ENCODE measurements at places on chromosomes 3 and 15. TPM values are rescaled to one million over a fixed set of nuclear protein-coding genes. Genes with fewer than 3 reads are reported as not detected.
A peak's percentile ranks its signal among the peaks of the same experiment; 100 is the strongest.

The CD276 gene
- polyA plus RNA-seq = 146 TPM

The TM6SF1 gene
- polyA plus RNA-seq = 1.8 TPM

The MKRN2OS gene
- polyA plus RNA-seq = 0.31 TPM

The TRPC1 gene
- polyA plus RNA-seq = 37.3 TPM

The ISLR gene
- polyA plus RNA-seq = 0.44 TPM

The CMTM6 gene
- 39.5 TPM for polyA plus RNA-seq

The CCR8 gene
- polyA plus RNA-seq = not detected

DNA sequence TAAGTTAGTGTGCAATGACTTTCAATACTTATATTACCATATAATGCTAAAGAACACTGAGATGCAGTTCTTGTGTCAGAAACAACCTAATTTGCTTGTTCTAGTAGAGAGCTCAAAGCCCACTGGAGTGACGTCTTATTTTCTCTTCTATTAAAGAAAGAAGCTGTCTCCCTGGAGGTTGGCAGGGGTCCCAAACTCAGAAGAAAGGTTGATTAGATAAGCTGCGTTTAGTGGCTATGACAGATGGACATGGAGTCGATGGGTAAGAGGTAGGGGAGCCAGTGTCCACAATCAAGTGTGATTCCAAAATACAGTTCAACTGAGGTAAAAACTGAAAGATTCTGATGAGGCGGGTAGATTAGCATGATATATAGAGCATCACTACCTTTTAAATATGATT, 363.6 kb downstream of the NLGN1 start:
- DNase-seq = peak; percentile 23

- DNase-seq = no peak
Measured at GRCh38 chr3:33061782-33062181, 35.2 kb downstream of the GLB1 start.

- DNase-seq = no peak
Measured at GRCh38 chr15:52103217-52104207, 9.1 kb downstream of the BCL2L10 start.

DNA sequence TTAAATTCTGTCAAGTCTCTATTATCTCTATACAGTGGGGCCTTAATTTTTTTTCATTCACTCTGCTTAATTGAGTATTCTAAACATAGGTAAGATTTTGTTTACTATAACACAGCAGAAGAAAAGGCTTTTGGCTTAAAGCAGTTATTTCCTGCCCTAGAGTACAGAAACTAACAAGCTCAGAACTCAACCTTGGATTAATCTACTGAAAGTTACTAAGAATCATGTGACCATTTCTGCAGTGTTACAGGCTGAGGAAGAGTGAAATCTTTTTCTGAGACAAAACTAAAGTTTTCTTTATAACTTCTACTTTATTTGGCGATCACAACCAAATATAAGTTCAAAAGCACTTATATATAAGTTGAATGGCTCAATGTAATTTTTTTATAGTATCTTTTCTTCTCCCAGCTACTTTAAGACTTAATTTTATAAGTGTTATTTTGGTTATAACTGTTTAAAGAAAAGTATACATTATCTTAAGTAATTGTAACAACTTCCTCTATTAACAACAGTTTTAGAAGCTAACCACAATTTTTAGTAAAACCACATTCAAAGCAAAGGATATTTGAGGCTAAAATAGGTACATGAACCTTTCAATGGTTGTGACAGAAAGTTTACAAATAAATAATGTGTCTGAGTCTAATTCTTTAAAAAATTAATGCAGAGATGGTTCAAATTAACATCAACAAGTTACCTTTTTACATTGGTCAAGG, 240.6 kb upstream of the NAALADL2 start:
- DNase-seq = no peak

DNA sequence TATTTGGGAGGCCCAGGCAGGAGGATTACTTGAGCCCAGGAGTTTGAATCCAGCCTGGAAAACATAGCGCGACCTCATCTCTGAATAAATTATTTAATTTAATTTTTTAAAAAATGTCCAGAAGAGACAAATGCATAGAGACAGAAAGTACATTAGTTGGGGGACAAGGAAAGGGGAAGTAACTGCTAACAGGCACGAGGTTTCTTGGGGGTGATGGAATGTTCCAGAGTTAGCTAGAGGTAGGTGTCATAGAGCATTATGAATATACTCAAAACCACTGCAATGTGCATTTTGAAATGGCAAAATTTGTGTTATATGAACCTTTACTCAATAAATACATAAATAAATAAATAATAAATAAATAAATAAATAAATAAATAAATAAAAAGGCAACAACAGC, 31.7 kb upstream of the CYP11A1 start:
- no peak for DNase-seq

GRCh38 chr15:65856821-65857455, 12.4 kb upstream of the RAB11A start:
- peak; percentile 65 for DNase-seq

DNA sequence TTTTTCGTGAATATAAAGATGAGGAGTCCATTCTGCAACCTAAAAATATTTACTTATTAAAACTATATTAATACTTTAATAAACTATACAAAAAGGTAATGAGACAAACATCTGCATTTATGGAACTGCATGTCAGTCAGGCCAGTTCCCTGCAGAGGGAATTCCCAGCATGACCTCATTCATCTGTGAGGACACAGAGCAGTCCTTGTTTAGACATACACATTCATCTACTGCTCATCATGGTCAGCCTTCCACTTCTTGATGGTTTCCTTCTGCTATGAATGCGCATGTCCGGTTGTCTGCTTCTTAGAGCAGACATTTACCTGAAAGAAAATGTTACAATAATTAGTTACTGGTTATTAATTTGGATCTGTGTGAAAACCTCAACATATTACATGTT, 3.3 kb upstream of the ACTR8 start:
- no peak for DNase-seq

GRCh38 chr3:5274091-5274490, 86.6 kb downstream of the EDEM1 start:
- no peak for DNase-seq

DNA sequence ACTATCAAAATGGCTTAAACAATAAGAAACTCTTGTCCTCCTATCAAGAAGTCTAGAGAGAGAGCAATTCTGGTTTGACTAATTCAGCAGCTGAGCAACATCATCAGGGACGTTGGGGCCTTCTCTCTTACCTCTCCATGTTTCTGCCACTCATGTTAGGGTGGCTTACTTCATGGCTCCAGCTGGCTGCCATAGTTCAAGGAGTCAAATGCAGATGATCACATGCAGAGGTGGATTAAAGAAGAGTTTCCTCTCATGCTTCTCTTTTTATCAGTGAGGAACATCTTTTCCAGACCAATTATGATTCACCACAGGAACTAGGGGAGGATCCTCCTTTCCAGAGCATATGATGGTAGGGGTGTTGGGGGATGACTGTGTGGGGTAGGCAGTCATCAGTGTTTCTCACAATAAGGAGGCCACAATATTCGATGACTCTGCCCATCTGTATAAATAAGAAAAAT, 45.5 kb downstream of the NEK11 start:
- no peak for DNase-seq

- no peak for DNase-seq
Measured at GRCh38 chr3:25621087-25621486, 43.6 kb downstream of the TOP2B start.

DNA sequence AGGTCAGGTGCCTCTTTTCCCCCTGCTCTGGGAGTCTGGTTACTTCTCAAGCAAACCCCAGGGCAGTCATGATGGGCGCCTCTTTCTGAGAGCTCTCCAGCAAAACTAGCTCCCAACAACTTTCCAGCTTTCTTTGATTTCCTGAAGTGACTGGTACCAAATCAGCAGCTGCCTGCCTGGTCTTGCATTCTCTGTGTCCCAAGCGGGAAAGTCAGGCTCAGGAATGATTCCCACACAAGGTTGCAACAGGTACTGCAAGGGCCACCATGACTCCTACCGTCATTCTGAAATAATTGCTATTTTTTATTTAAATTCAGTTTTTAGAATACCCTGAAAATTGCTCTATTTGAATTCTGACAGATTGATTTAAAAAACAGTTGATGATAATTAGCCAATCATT, 658.7 kb downstream of the SQOR start:
- DNase-seq = no peak

- no peak for DNase-seq
Measured at GRCh38 chr3:188605231-188605630, 451.3 kb downstream of the LPP start.

GRCh38 chr3:195080125-195080524, 190.8 kb downstream of the XXYLT1 start:
- DNase-seq = no peak

DNA sequence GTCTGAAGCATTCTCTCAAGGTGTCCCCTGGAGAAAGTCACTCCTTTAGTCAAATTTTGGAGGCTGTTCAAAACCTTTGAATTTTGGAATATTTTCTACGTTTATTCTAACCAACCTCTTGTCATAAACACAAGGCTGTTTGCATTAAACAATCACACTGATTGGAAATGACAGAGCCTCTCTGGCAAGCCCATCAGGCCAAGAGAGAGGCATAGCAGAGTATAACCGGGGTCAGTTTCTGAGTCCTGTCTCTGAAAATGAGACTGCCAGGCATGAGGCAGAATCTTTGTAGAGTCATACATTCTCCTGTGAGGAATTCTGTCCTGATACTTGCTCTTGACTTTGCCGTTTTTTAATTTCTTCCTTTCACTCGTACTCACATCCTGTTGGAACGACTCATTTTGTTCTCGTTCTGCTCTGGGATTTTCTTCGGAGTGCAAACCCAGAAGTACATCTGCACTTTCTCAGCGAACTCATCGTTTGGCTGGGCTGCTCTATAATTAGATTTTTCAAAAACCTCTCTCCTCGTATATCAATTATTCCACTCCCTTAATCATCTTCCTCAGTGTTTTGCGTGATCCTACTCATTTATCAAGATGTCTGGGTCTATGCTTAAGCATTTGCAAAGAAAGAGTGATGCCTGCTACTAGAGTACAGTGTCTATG, 114.2 kb downstream of the AGBL1 start:
- no peak for DNase-seq

Measured in cardiac muscle cell (in vitro differentiated cells and primary cell).